ENCODE measurements at places on chromosomes 5 and 9.

DNA sequence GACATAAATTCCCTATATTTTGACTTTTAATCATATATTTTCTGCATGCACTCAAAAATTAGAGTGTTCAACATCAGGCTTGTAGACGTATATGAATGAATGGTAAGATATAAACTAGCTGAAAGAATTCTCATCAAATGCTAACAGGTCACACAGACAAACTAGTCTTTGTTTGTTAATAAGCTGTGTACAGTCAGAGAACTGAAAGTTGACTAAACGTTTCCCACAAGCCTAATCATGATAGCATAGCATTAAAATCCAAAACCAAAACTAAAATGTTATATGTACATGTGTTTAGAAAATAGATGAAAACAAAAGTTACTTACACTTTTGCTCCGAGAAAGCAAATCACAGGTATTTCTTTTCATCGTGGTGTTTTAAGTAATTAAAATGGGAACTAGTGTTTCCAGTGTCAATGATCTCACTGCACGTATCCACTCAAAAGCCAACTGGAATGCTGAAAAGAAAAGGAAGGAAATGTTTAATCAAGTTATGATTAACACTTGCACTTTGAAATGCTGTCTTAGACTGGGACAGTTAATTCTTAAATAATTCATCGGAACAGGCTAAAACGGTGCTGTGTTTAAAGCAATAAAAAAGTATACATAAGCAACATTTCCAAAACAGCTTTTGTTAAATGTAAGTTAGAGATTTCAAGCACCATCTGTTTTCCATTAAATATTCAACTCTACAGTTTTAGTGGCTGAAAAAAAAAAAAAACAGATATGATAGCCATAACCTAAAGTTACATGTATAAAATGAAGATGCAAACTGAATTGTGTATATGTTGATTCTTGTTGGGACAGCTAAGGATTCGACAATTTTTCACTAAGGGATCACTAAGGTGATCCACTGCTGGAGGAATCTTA, 291.9 kb upstream of the PDE4D start:
- no peak overlapping the region for H3K4me3 ChIP-seq
- no peak overlapping the region for H3K27ac ChIP-seq
- no peaks in the 10 kb centered on the region for H3K4me1 ChIP-seq
- no peaks in the 10 kb centered on the region for H3K27me3 ChIP-seq

DNA sequence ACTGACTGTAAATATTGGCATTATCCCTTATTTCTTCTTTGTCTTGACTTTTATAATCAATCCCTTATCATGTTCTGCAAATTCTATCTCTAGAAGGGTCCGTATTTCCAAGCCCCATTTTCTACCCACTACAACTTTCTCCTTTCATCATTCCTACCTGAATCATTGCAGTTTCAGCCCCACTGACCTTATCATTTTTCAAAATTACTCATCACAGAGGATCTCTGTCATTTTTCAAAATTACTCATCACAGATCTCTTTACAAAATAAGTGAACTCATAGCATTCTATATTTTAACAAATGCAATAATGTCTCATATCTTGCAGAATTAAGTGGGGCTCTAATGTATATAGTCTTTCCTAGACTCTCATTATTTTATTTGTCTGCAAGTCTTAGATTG, 256.9 kb upstream of the COX7C start:
- DNase-seq = no peak
- no peaks in the 10 kb centered on the region for H3K4me1 ChIP-seq
- no peak overlapping the region for H3K27ac ChIP-seq

- H3K27ac ChIP-seq = no peak overlapping the region
- peak; percentile 22 for DNase-seq
- H3K27me3 ChIP-seq = no peaks in the 10 kb centered on the region
- H3K4me1 ChIP-seq = no peaks in the 10 kb centered on the region
- no peaks in the 10 kb centered on the region for H3K36me3 ChIP-seq
Observed at GRCh38 chr9:6552033-6552432, 93.5 kb downstream of the GLDC start.

- no peak overlapping the region for H3K27ac ChIP-seq
- H3K4me1 ChIP-seq = no peaks in the 10 kb centered on the region
- no peak for DNase-seq
- no peaks in the 10 kb centered on the region for H3K27me3 ChIP-seq
Observed at GRCh38 chr5:9468060-9468388, 77.9 kb downstream of the SEMA5A start.

DNA sequence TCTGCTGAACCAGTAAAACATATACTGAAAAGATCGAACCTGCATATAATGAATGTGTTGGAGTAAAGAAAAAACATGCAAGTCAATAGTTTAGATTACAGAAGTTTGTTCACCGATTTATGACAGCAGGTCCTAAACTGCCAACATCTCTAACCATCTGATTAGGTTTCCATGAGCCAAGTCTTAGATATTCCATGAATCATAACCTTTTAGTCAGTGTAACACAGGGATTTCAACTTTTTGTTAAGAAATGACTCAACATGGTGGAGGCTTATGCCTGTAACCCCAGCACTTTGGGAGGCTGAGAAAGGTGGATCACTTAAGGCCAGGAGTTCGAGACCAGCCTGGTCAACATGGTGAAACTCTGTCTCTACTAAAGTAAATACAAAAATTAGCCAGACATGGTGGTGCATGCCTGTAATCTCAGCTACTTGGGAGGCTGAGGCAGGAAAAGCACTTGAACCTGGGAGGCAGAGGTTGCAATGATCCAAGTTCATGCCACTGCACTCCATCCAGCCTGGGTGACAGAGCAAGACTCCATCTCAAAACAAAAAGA, 38.7 kb downstream of the APC start:
- peaks cover 84% of the 10 kb centered on the region for H3K36me3 ChIP-seq
- H3K4me1 ChIP-seq = no peaks in the 10 kb centered on the region
- H3K4me3 ChIP-seq = no peak overlapping the region
- no peak overlapping the region for H3K27ac ChIP-seq

DNA sequence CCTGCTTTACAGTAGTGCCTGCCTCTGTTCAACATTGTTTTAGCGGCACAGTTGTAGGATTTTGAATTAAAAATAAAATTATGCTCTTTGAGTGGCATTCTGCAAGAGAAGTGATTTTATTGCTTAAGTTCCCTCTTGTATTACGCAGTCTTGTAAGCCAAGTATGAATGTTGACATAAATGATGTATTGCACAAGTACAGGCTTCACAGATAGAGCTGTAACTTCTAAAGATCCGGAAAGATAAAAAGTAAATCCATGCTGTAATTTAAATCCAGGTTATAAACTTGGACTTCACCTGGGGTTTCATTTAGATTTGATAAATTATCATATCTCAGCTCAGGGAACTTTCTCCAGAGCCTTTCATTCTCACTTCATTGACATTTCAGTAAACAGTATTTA, 1114.7 kb downstream of the PTPRD start:
- no peak for DNase-seq
- no peaks in the 10 kb centered on the region for H3K27me3 ChIP-seq
- H3K4me1 ChIP-seq = no peaks in the 10 kb centered on the region

GRCh38 chr5:105751908-105752307, 1918.8 kb downstream of the EFNA5 start:
- H3K27me3 ChIP-seq = no peaks in the 10 kb centered on the region
- no peaks in the 10 kb centered on the region for H3K4me1 ChIP-seq
- no peaks in the 10 kb centered on the region for H3K36me3 ChIP-seq
- no peak overlapping the region for H3K27ac ChIP-seq
- DNase-seq = no peak

DNA sequence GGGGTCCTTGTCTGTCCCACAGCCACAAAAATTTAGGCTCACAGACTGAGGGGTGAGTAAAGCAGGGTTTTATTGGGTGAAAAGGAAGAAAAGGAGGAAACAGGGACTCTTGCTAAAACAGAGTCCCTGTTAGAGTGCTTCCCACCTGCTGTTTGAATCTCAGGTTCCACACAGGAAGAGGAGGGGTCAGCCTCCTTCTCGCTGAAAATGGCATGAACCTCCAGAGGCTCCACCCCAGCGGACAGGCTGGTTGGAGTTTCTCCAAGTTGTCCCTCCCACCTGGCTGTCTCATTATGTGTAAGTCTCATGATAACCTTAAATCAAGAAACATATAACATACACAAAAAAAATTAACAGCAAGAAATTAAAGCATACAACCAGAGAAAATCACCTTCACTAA, 28.3 kb upstream of the UHRF2 start:
- H3K27me3 ChIP-seq = no peaks in the 10 kb centered on the region
- no peak overlapping the region for H3K4me3 ChIP-seq
- DNase-seq = no peak
- peaks cover 18% of the 10 kb centered on the region for H3K4me1 ChIP-seq

DNA sequence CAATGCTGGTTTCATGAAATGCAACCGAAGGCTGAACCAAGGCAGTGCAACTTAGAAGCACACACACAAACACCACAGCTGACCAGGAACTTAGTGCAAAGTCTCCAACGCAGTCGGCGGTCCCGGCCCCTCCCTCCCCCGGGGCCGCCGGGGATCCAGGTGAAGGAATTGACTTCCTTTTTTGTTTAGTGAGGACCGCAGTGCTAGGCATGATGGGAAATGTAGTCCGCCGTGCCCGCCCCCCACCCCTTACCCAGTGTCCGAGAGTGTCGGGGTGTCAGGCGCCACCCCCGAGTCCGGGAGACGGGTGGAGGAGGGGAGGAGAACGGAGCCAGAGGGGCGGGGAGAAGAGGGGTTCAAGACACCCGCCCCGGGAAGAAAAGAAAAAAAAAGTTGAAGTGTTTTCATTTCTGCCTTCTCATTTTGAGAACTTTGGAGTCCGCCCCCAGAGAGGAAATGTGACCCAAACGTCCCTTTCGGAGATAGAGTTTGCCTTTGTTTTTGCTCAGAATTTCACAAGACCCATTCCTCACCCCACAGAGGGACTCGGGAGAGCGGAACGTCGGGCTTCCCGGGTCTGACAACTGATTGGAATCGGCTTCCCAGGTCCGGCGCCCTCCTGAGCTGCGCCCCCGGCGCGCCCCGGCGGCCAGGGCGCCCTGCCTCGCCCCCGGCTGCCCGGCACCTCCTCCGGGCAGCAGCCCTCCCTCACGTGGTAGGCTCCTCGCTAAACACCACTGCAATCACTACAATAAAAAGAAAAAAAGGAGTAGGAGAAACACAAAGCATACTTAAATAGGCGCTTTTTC, 2.0 kb downstream of the IER5L start:
- H3K36me3 ChIP-seq = no peaks in the 10 kb centered on the region
- H3K27ac ChIP-seq = no peak overlapping the region
- peak overlapping the region; percentile 74 for H3K4me3 ChIP-seq
- peaks cover 46% of the 10 kb centered on the region for H3K4me1 ChIP-seq
- peak; percentile 80 for DNase-seq
- H3K27me3 ChIP-seq = no peaks in the 10 kb centered on the region

GRCh38 chr5:27217155-27217956, 179.0 kb upstream of the CDH9 start:
- no peak overlapping the region for H3K27ac ChIP-seq
- H3K4me1 ChIP-seq = no peaks in the 10 kb centered on the region
- H3K4me3 ChIP-seq = no peak overlapping the region
- H3K27me3 ChIP-seq = no peaks in the 10 kb centered on the region
- no peaks in the 10 kb centered on the region for H3K36me3 ChIP-seq

- DNase-seq = no peak
- H3K4me3 ChIP-seq = no peak overlapping the region
- H3K27me3 ChIP-seq = no peaks in the 10 kb centered on the region
- no peak overlapping the region for H3K27ac ChIP-seq
Observed at GRCh38 chr5:123344816-123345426, 78.3 kb downstream of the CEP120 start.

- no peak for DNase-seq
- H3K27ac ChIP-seq = no peak overlapping the region
- H3K4me1 ChIP-seq = no peaks in the 10 kb centered on the region
- H3K27me3 ChIP-seq = no peaks in the 10 kb centered on the region
Observed at GRCh38 chr5:107853696-107854095, 183.0 kb upstream of the EFNA5 start.

DNA sequence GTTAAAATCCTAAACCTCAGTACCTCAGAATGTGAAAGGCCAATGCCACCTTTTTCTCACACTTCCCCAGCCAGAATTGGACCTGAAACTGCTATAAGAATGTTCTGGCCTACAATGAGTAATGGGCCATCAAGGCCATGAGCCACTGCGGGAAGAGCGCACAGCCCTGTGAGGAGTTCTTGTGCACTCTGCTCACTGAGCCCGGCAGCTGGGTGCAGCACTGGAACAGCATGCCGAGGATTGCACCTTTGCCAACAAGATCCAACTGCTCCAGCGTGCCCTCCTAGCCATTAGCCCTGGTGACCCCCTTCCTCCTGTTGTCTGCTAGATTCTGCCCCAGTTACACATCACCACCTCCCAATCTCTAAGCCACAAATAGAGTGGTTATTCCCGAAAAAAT, 758.1 kb downstream of the PRELID2 start:
- H3K4me1 ChIP-seq = no peaks in the 10 kb centered on the region
- no peaks in the 10 kb centered on the region for H3K36me3 ChIP-seq
- no peak overlapping the region for H3K27ac ChIP-seq
- no peaks in the 10 kb centered on the region for H3K27me3 ChIP-seq
- no peak for DNase-seq
- H3K4me3 ChIP-seq = no peak overlapping the region

GRCh38 chr5:177546258-177546741, 8.1 kb downstream of the FAM193B start:
- no peak for DNase-seq
- H3K27ac ChIP-seq = no peak overlapping the region
- H3K27me3 ChIP-seq = no peaks in the 10 kb centered on the region
- H3K36me3 ChIP-seq = peaks cover 14% of the 10 kb centered on the region
- H3K4me1 ChIP-seq = peaks cover 4% of the 10 kb centered on the region

- H3K36me3 ChIP-seq = no peaks in the 10 kb centered on the region
- no peaks in the 10 kb centered on the region for H3K4me1 ChIP-seq
- H3K27ac ChIP-seq = no peak overlapping the region
- no peak overlapping the region for H3K4me3 ChIP-seq
- H3K27me3 ChIP-seq = no peaks in the 10 kb centered on the region
Observed at GRCh38 chr5:59798862-59799667, 94.5 kb downstream of the PDE4D start.

DNA sequence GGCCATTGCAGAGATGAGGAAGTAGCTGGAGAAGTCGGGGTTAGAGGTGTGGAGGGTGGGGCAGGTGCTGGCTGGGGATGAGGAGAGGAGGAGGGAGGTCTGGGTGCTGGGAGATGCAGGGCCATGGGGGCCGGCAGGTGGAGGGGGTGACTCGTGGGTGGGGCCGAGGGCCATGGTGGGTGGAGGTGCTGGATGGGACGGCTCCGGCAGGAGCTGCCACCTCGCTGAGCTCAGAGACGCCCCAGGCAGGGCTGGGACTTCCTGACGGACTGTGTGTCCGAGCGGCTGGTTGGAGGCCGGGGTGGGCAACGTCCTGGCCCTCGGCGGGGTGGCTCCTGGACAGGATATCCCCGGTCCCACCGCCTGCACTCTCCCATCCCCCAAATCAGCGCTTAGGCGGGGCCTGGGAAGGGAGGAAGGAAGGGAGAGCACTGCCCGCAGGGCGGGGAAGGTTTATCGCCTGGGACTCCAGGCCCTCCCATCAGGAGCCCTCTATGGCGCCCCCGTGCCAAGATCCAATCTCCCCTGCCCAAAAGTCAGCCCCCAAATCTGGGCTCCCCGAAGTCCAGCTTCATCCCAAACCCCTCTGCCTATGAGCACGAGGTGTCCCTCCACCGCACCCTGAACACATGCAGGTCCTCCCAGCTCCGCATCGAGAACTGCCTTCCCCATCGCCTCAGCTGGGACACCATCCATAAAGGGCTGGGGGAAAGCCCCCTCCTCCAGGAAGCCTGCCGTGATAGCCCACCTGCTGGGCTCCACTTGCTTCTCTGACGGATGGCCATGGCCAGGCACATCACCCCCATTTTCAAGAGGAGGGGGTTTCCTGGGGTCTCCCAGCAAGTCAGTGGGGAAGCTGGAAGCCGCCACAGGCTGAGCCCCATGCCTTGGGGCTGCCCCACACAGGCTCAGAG, 58.3 kb upstream of the NOTCH1 start:
- no peak overlapping the region for H3K4me3 ChIP-seq
- no peak for DNase-seq
- no peaks in the 10 kb centered on the region for H3K36me3 ChIP-seq
